NCI-H345 (cell line): ENCODE measurements at places on chromosomes 13 and 19.

GRCh38 chr13:21066946-21067345 is 5.6 kb upstream of the LATS2 start:
- no peak for DNase-seq

GRCh38 chr19:44685877-44686276 is 13.1 kb upstream of the CEACAM16 start:
- no peak for DNase-seq

- DNase-seq, result peak; percentile 1
Observed at GRCh38 chr19:45847663-45848062, 15.3 kb downstream of the SYMPK start.

- no peak for DNase-seq
Observed at GRCh38 chr13:44104969-44105368, 225.3 kb downstream of the LACC1 start.

GRCh38 chr13:92260363-92260762 is 861.9 kb downstream of the GPC5 start:
- no peak for DNase-seq

- no peak for DNase-seq
Observed at GRCh38 chr13:23986619-23987018, 89.3 kb upstream of the C1QTNF9B start.

- no peak for DNase-seq
Observed at GRCh38 chr19:41410336-41411054, 12.9 kb downstream of the BCKDHA start.

- DNase-seq, result no peak
Observed at GRCh38 chr13:112634102-112634501, 46.1 kb upstream of the TUBGCP3 start.

- no peak for DNase-seq
Observed at GRCh38 chr19:15340086-15340485, 7.7 kb upstream of the BRD4 start.

GRCh38 chr13:100659578-100659977 is 15.0 kb downstream of the TMTC4 start:
- DNase-seq, result no peak

DNA sequence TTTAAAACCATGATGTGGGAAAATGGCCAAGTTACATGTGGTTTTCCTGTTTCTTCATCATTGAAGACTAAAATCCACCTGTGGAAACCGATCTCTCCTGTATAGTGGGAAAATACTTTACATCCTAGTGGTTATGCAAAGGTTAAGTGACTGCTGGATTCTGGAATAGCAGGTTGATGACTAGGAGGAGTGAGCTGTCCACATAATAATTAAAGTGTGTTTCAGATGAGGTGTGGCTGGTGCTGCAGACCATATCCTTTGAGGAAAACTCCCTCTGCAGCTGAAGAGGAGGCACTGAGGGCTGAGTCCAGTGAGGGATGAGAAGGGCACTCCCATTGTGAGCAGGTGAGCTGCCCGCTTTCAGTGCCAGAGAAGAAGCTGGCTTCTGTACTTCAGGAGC is 43.2 kb downstream of the DCLK1 start:
- no peak for DNase-seq

DNA sequence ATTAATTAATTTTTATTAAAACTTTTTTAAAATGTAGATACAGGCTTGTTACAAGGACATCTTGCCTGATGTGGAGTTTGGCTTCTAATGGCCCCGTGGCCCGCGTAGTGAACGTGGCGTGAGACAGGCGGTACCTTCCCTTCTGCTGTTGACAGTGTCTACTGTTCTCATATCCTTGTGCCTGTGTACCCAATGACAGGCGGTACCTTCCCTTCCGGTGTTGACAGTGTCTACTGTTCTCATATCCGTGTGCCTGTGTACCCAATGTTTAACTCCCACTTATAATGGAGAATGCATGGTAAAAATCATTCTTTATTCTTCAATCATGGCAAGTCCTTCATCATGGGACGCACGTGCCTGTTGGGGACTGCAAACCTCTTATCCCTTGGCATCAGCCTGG is 79.1 kb upstream of the ZNF835 start:
- no peak for DNase-seq

DNA sequence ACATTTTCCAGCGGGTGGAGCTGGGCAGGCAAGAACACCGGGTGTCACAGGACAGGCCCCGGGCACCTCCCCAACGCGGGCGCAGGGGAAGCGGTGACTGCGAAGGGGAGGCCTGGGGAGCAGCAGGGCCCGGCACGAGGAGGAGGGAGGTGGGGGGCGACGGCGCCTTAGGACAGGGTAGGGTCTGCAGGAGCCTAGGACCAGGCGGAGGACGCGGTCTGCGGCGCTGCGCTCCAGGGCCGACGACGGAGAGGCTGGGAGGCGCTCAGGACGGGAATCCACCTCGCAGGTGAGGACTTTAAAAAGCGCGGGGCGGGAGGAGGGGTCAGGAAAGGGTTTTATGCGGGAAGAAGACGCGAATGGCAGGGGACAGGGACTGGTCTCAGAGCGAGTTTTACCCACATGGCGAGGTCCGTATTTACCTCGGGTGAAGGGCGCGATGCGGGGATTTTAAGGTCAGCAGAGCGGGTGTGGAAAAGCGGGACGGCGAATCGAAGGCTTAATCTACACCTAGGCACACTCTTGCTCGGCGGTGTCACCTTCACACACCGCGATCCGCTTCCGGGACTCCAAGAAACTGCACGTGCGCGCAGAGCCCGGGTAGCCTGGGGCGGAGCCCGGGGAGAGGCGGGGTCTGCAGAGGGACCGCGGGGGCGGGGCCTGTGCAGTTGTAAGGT is 13.5 kb downstream of the ERVV-2 start:
- DNase-seq, result peak; percentile 68

- DNase-seq, result peak; percentile 7
Observed at GRCh38 chr13:76019421-76020044, 383.4 kb downstream of the LMO7 start.

DNA sequence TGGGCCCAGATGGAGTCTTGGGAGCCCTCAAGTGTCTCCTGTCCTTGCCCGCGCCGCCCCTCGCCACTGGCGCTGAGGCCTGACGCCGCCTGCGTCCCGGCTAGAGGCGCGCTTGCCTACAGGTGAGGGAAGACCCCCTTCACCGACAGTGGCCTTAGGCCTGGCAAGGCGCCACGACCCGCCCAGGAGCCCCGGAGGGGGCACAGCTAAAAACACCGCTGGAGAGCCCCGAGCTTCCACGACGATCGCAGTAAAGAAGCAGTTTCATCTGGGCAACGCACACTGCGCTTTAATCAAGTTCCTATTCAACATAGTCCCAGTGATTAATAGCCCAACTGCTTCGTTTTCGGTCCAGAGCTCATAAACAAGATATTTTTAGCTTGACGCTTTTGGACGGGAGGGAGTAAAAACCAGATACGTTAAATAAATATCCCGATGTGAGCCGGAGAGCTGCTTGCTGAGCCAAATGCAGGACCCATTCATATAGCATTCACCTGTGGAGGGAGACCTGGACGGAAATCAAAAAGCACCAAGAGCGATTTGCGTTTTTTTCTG is 1.5 kb upstream of the CEBPA start:
- no peak for DNase-seq

DNA sequence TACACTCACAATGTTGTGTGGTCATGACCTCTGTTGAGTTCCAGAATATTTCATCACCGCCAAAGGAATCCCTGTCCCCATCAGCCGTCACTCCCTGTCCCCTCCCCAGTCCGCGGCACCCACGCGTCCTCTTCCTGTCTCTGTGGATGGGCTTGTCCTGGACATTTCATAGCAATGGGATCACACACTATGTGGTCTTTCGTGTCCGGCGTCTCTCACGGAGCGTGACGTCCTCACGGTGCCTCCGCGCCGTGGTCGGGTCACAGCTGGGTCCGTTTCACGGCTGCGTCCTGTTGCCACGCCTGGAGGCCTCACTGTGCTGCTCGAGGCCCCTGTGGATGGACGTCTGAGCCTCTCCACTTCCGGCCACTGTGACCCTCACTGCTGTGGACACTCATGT is 6.6 kb downstream of the AZU1 start:
- DNase-seq, result no peak

DNA sequence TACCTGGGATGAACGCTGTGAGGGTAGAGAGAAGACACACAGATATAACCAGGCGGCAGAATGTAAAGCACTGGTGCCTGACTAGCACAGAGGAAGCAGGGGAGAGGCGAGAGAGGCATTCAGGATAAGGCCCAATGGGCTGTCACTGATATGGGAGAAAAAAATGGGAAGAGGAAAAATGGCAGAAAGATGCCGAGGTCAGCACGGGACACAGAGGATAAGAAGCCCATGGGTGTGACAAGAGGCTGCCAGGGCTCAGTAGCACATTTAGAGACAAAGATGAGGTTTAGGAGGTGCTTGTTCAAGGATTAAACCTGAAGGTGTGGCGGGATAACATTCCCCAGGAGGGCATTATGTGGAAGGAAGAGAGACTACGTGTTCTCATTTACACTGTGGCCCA is 5.6 kb downstream of the SMG9 start:
- DNase-seq, result no peak
